Stimulated activated CD8-positive, alpha-beta memory T cell treated with anti-CD3 and anti-CD28 coated beads, Interleukin-15, amount 100 ng/mL, for 1 hour (primary cell): ENCODE measurements at places on chromosomes 4 and X.

GRCh38 chr4:142408003-142408441 lies 438.1 kb downstream of the INPP4B start:
- DNase-seq = no peak

DNA sequence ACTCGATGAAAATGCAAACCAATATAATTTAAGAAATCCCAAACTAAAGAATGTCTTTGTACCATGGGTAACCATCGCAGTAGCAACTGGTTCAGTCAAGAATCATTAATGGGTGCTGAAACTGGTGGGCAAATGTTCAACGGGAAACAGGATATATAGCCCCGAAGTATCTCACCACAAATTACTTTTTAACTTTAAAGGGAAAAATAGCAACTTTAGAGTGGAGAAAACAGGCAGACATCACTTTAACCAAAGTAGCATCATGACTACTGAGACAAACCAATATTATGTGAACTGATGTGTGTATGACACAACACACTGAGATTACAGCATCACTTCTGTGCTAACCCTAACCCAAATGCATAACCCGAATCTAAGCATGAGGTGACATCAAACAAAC lies 33.8 kb upstream of the SLAIN2 start:
- DNase-seq = no peak

GRCh38 chrX:11724122-11725017 lies 33.7 kb upstream of the MSL3 start:
- DNase-seq = no peak

DNA sequence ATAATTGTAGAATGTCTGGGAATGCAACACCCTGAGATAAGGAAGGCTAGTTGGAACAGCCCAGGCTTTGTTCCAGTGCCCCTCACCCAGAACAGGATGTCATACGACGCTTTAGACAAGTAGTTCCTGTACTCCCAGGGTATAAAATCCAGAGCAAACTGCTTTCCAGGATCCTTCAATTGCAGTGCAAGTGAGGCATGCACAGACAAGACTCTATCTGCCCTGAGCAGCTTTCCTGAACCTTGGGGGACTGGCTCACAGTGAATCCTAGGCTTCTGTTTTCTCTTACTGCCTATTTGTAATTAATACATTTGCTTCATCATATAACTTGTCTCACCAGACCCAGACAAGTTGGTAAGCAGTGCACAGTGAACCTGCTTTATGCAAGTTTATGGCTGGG lies 48.4 kb upstream of the IL9R start:
- no peak for DNase-seq
